ENCODE measurements at places on chromosomes 4 and X.

DNA sequence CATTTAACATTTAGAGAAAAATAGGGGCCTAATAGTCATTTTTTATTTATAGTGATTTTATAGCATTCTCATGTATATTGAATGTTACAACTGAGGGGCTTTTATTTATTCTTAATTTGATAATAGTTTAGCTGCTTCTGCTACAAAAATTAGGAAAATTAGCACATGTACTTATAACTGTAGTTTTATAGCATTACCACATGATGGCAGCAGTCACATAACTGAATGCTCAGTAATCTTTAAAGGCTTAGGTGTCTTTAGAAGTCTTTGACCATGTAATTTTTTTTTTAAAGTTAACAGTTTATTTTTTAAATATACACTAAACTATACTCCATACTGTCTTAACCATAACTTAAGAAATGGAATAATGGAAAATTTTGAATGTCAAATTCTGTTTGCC lies 136.6 kb downstream of the STAG2 start:
- DNase-seq = no peak

- DNase-seq = no peak
These were observed 40.1 kb downstream of the NUDT11 start for GRCh38 chrX:51456246-51456645.

- no peak for DNase-seq
These were observed 2.8 kb upstream of the TLR8 start for GRCh38 chrX:12903646-12904045.

DNA sequence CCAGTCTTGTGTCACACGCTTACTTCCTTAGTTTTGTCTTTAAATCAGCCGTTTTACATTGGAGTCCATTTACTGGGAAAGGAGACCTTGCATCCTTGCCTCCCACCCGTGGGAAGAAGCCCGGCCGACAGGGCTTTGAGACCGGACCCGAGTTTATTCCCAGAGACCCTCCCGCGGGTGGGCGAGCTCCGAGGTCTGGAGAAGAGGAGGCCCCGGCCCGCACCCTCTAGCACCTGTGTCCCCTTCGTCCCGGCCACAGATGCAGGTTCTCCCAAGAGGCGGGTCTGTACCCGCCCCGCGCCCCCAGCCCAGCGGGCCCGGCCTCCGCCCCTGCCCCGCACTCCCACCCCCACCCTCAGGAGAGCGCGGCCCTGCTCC lies 3.8 kb upstream of the SLC26A1 start:
- no peak for DNase-seq

GRCh38 chr4:115028682-115029410 lies 84.6 kb downstream of the NDST4 start:
- DNase-seq = no peak

- DNase-seq = no peak
These were observed 58.9 kb downstream of the CPE start for GRCh38 chr4:165437691-165438090.

GRCh38 chrX:68644861-68645260 lies 2.6 kb upstream of the STARD8 start:
- no peak for DNase-seq

DNA sequence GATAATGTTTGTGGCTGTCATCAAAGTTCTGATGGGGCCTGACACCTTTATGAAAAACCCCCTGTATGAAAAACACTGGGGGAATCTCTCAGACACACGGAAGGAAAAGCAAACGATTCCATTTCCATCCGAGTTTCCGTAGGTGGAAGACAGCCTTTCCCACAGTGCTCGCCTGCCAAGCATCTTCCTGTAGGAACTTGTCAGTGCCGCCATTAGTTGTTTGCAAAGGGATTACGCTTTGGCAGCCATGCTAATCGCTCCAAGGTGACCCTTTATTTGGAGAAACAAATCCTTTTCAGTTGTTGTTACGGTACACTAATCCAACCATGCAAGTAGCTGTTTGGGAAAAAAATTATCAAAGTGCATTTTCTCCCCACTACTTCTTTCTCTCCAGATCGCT lies 44.4 kb upstream of the STOX2 start:
- DNase-seq = no peak

GRCh38 chrX:72126539-72127140 lies 5.1 kb downstream of the RTL5 start:
- DNase-seq = peak; percentile 82

DNA sequence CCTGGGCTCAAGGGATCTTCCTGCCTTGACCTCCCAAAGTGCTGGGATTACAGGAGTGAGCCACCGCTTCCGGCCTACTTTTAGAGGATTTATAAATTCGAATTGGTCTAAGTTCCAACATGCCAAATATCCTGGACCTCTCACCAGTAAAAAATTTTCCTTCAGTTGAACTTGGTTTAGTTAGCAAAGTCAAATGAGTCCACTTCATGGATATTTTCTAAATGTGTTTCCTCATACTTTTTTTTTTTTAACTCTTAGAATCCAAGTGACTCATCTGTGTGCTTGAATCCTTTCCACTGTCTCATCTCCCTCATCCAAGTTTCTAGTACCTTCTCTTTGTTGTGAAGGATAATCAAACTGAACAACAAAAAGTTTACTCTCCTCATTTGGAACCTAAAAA lies 49.7 kb downstream of the RBM47 start:
- no peak for DNase-seq

GRCh38 chr4:25144870-25145481 lies 15.3 kb downstream of the SEPSECS start:
- no peak for DNase-seq

- DNase-seq = no peak
These were observed 113.9 kb downstream of the MTNR1A start for GRCh38 chr4:186441502-186441901.

DNA sequence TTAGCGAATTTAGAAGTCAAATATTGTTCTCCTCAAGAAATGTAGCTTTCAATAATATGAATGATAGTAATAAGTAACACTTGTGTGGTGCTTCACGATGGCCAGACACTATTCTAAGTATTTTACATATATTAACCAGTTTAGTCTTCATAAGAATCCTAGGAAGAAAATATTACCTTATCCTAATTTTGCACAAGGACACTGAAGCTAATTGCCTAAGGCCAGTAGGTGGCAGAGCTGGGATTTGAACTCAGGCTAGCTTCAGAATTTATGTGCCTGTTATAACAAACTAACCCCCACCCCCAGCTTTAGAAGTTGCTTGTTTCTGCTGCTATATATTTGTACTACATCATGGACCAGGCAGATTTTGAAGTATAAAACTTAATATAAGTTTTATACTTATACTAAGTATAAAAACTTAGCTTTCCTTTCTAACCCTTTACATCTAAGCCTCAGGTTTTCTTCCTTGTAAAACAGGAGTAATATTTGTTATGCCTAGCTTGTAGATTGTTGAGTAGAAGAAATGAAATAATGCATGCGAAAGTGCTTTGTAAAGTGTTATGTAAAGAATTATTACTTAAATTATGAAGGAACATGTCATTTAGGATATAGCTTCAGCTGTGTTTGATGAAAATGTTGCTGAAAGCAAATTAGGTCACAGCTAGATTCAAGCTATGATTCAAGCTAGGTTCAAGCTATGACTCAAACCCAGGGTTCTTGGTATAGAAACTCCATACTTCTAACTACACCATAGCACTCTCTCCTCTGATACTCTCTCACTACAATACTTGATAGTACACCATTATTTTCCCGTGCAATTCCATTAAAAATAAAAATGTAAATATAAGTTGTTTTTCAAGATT lies 4.2 kb upstream of the CDS1 start:
- DNase-seq = no peak

GRCh38 chrX:4004822-4005221 lies 291.4 kb upstream of the PRKX start:
- no peak for DNase-seq

GRCh38 chrX:96081891-96082290 lies 602.8 kb upstream of the DIAPH2 start:
- no peak for DNase-seq

GRCh38 chr4:98568941-98569663 lies 89.3 kb downstream of the TSPAN5 start:
- DNase-seq = no peak

DNA sequence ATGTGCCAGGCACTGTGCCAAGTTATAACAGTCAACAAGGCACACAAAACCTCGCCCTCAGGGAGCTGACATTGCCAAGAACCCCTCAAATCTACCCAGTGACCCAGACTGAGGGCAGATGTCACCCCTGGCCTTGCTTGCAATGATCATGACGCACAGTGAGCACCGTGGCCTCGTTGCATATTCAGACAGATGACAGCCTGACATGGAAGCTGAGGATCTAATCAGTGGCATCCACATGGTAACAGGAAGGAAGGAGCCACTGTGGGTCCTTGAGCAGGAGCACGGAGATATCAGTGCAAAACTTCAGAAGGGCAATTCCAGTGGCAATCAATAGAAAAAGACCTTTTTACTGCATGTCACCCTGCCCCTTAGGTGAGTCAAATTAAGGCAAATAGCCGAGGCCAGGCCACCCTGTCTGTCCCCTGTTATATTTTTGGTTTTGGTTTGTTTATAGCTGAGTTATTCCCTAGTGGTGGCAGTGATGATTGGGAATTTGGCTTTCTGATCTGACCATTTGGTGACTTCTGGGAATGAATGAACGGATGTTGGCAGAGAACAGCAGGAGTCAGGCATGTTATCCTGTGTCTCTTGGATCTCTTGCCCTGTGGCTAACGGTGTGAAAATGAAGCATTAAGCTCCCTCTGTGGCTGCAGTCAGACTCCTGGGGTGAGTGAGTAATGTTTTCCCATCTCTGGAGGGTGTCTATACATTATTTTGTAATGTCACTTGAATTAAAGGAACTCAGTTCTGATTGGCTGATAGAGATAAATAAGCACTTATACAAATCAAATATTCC lies 20.4 kb downstream of the WDR13 start:
- DNase-seq = no peak
